ENCODE measurements at places on chromosomes 12 and 14.

- DNase-seq, result no peak
These were observed 90.0 kb downstream of the RNF34 start for GRCh38 chr12:121489874-121490273.

GRCh38 chr12:109779382-109779781, 53.8 kb downstream of the TRPV4 start:
- DNase-seq, result no peak

- DNase-seq, result no peak
These were observed 1121.6 kb upstream of the TMEM132C start for GRCh38 chr12:127145241-127145928.

- DNase-seq, result no peak
These were observed 29.8 kb upstream of the NFYB start for GRCh38 chr12:104167519-104168458.

DNA sequence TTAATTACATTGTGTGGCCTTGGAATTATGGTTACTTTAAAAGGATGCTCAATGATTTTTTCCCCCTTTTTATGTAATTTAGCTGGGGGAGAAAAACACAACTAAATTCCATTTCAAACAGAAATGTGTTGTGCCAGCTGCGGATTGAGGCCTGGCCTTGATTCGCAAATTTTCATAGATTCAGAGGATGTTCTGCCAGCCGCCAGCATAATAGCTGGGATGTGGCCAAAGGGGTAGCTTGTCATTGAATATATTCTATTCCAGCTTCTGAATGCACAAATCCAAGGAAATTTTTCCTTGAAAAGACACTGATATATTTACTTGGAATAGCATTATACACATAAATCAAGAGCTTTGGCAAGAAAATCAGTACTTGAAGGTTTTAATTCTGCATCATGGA, 43.7 kb downstream of the TRHDE start:
- no peak for DNase-seq

DNA sequence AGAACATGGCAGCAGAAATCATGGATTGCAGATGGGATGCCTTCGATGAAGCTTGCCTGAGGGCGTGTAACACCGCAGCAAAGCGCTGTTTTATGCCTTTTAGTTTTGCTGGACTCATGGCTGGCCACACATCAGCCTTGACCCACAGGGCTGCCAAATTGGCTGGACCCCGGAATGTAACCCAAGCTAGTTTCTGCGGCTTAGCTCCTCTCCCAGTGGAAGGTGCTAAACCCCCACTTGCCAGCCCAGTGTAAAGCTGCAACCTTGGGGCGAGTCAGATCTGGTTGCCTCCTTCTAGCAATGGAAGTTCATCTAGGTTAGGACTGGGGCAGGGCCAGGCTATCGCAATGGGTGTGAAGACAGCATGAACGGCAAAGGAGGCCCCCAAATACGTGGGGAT, 38.3 kb downstream of the MEG3 start:
- no peak for DNase-seq

- no peak for DNase-seq
These were observed 88.5 kb upstream of the METAP2 start for GRCh38 chr12:95385246-95386035.

DNA sequence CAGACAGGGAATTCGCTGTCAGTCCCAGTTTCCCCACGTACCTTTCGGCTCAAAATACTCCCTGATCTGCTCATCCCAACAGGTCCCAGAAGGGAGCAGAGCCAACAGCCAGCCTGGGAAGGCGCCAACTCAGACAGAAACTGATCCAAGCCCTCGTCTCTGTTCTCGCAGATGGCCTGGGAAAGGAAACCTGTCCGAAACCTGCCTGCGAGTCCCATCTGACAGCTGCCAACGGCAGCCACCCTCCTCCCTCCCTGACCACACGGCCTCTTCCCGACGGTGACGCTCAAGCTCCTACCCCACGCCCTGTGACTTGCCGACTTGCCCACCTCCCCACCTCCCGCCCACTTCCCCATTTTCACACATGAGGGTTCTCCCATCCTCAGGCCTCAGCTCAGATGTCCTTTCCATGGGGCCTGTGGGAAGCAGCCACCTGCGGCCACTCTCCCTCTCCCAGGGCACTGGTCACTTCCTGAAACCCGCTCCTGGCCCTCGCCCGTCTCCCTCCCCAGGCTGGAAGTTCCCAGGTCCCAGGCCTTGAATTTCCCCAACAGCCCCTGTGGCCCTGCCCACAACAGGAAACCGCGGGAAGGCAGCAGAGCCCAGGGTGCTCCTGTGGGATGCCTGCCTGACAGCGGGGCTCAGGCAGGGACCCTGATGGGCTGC, 60.9 kb upstream of the FBRSL1 start:
- no peak for DNase-seq

All from SIG-M5 (cell line).